ENCODE measurements at places on chromosomes 1 and 21. TPM values are rescaled to one million over a fixed set of nuclear protein-coding genes. Genes with fewer than 3 reads are reported as not detected.

DNA sequence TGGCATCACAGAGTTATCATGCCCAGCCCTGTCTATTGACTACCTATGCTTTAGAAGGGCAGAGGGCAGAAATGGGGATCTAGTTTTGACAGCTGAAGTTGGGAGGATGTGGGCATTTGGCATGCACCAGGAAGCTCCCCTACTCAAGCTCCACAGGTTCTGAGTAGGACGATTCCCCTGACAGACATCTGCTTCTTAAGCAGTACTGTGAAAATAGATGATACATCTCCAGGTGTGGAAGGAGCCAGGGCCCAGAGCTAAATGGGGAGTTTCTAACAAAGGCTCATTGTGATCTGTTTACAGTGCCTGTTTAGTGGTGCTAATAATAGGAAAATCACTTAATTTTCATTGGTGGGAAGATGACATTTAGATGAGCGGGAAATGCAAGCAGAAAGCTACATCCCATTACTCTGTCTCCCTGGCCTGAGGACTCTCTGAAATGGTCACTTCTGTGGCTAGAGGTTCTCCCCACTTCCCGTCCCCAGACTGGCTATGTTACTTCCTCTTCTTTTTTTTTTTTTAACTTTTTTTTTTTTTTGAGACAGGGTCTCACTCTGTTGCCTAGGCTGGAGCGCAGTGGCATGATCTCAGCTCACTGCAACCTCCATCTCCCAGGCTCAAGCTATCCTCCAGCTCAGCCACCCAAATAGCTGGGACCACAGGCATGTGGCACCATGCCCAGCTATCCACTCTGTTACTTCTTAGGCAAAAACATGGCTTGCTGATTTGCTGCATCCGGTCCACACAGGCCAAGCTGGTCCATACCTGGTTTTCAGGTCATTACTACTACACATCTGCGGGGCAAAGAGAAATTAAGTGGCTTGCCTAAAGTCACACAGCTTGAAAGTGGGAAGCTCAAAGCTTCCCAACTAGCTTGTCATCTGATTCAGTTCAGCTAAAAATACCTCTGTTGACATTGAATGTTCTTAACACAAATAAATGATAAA lies 23.2 kb upstream of the CNIH3 start:
- H3K27ac ChIP-seq, result no peak overlapping the region
- no peak for DNase-seq
- no peaks in the 10 kb centered on the region for H3K27me3 ChIP-seq
- H3K36me3 ChIP-seq, result no peaks in the 10 kb centered on the region

Gene AGL
- total RNA-seq, result 12.9 TPM

Gene SPRR2F
- total RNA-seq, result 2.8 TPM

DNA sequence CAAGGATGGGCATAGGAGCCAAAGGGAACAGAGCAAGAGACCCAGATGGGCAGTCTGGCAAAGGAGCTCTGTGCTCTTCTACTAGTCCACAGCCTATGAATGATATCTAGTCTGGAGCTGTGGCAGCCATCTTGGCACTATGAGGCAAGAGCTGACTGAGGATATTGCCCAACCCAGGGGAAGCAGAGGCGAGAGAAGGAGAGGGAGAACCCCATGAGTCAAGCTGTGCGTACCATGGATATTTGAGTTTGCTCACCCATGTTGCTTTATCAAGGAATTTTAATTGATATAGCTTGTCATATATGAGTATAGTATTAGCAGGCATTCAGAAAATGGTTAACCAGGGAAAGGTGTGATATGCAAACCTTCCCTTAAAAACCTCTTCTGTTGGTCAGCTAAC lies 420.9 kb downstream of the PRDM2 start:
- no peaks in the 10 kb centered on the region for H3K4me1 ChIP-seq
- no peak overlapping the region for H3K4me3 ChIP-seq
- DNase-seq, result no peak
- H3K36me3 ChIP-seq, result no peaks in the 10 kb centered on the region
- no peaks in the 10 kb centered on the region for H3K27me3 ChIP-seq

DNA sequence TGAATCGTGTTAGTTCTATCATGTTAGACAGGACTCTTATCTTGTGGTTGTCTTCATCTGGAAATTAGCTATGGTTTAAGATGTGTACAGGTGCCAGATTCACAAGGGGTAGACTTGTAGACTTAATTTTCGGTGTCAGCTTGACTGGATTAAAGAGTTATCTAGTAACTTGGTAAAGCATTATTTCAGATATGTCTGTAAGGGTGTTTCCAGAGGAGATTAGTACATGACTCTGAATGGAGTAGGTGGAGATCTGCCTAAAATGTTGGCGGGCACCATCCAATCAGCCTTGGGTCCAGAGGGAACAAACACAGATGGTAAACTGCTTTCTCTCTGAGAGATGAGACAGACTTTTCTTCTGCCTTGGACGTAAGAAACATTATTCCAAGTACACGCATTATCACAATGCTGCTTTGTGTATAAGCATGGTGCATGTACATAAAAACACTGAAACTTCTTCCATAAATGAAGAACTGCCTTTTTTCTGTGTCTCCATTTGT lies 434.6 kb downstream of the SMYD3 start:
- no peaks in the 10 kb centered on the region for H3K27me3 ChIP-seq
- no peak overlapping the region for H3K4me3 ChIP-seq
- no peaks in the 10 kb centered on the region for H3K4me1 ChIP-seq
- no peaks in the 10 kb centered on the region for H3K36me3 ChIP-seq
- DNase-seq, result no peak

- peak overlapping the region; percentile 60 for H3K27ac ChIP-seq
- no peak overlapping the region for H3K4me3 ChIP-seq
- no peaks in the 10 kb centered on the region for H3K27me3 ChIP-seq
- DNase-seq, result no peak
- H3K4me1 ChIP-seq, result no peaks in the 10 kb centered on the region
Observed at GRCh38 chr1:2300851-2301606, 72.9 kb downstream of the SKI start.

Gene AXDND1
- 0.34 TPM for total RNA-seq

Gene KRTCAP2
- 200 TPM for total RNA-seq

Gene TRIM67
- total RNA-seq, result not detected

Gene USH2A
- total RNA-seq, result not detected

Gene SPATA45
- not detected for total RNA-seq

- no peak overlapping the region for H3K4me3 ChIP-seq
- H3K27me3 ChIP-seq, result no peaks in the 10 kb centered on the region
- H3K36me3 ChIP-seq, result no peaks in the 10 kb centered on the region
- H3K4me1 ChIP-seq, result no peaks in the 10 kb centered on the region
Observed at GRCh38 chr21:31213787-31214186, 130.3 kb downstream of the TIAM1 start.

- no peak overlapping the region for H3K4me3 ChIP-seq
- DNase-seq, result no peak
- H3K27ac ChIP-seq, result no peak overlapping the region
- no peaks in the 10 kb centered on the region for H3K36me3 ChIP-seq
- no peaks in the 10 kb centered on the region for H3K4me1 ChIP-seq
Observed at GRCh38 chr21:34590520-34590919, 24.4 kb downstream of the RCAN1 start.

DNA sequence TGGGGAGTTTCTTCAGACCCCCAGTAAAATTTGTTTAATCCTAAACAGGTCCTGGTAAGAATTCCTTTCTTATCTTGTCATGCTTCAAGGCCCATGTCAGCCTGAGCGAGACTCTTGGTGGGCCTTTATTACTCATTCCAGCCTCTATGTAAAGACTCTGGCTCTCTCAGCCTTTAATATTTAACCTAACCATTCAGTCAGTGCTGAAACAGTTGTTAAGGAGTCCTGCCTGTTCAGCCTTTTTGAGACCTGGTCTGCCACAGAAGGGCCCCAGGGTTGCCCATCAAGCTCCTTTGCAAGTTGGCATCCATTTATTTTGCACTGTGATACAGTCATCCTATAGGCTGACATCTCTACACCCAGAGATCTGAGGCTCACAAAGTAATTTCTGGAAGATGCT lies 107.7 kb upstream of the VANGL1 start:
- H3K4me3 ChIP-seq, result no peak overlapping the region
- no peaks in the 10 kb centered on the region for H3K36me3 ChIP-seq
- no peak overlapping the region for H3K27ac ChIP-seq
- DNase-seq, result no peak
- no peaks in the 10 kb centered on the region for H3K27me3 ChIP-seq

DNA sequence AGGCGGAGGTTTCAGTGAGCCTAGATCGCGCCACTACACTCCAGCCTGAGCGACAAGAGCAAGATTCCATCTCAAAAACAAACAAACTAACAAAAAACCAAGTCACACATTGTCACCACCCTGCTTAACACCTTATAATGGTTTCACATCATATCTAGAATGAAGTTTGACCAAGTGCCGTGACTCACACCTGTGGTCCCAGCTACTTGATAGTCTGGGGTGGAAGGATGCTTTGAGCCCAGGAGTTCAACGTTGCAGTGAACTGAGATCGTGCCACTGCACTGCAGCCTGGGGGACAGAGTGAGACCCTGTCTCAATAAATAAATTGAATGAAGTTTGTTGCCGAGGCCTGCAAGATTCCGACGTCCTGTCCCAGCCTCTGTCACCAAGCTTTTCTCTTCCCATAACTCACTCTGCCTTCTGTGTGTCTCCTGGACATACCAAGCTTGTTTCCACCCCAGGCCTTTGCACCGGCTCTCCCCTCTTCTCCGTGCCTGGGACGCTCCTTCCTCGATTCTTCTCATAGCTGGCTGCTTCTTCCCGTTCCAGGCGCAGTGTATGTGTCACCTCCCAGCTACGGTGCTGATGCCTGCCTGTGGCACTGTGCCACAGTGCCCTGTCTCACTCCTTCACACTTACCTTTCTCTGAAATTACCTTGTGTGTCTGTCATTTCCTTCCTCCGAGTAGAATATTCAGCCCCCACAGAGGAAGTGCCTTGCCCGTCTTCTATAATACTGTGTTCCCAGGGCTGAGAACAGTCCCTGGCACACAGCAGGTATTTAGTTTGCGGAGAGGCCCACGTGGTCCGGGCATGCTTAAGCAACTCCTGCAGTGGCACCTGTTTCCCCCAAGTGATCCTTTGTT lies 3.8 kb upstream of the SELENON start:
- H3K27ac ChIP-seq, result no peak overlapping the region
- no peak for DNase-seq
- no peaks in the 10 kb centered on the region for H3K36me3 ChIP-seq
- H3K4me3 ChIP-seq, result no peak overlapping the region

GRCh38 chr1:58457023-58457635 lies 89.4 kb downstream of the OMA1 start:
- no peaks in the 10 kb centered on the region for H3K36me3 ChIP-seq
- H3K27me3 ChIP-seq, result no peaks in the 10 kb centered on the region
- no peak overlapping the region for H3K27ac ChIP-seq
- no peak for DNase-seq
- no peak overlapping the region for H3K4me3 ChIP-seq

Gene RAVER2
- 21.8 TPM for total RNA-seq

DNA sequence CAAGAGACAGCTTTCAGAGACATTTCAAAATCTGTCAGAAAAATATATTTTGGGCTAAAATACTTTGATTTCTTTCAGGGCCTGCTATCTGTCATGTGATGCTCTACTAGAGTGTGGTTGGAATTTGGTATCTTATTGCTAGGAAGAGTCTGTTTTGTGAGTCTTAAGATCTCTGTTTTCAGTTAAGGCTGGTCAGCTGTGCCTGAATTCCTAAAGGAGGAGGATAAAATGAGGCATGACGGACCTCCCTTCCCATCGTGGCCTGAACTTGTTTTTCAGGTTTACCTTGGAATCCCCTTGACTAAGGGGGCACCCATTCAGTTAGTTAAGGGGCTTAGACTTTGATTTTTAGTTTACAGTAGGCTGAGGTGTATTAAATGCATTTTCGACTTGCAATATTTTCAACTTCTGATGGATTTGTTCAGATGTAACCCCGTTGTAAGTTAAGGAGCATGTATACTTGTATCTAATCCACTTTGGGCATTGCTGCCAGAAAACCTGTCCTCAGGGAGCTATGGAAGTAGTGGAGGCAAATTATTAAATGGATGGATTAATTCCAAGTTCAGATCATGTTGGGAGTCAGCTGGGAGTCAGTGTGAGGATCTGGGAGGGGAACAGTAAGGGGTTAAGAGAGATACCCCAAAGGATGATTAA lies 18.3 kb downstream of the CAPN2 start:
- DNase-seq, result no peak
- H3K4me3 ChIP-seq, result no peak overlapping the region
- H3K27ac ChIP-seq, result peak overlapping the region; percentile 49
- no peaks in the 10 kb centered on the region for H3K27me3 ChIP-seq

Gene PRAMEF33
- not detected for total RNA-seq

- H3K4me1 ChIP-seq, result no peaks in the 10 kb centered on the region
- no peaks in the 10 kb centered on the region for H3K36me3 ChIP-seq
- no peak for DNase-seq
- H3K4me3 ChIP-seq, result no peak overlapping the region
- H3K27me3 ChIP-seq, result no peaks in the 10 kb centered on the region
Observed at GRCh38 chr1:173269490-173270230, 62.5 kb upstream of the TNFSF4 start.

- H3K27me3 ChIP-seq, result no peaks in the 10 kb centered on the region
- no peak overlapping the region for H3K4me3 ChIP-seq
- H3K27ac ChIP-seq, result no peak overlapping the region
Observed at GRCh38 chr1:97017895-97018294, 296.3 kb downstream of the PTBP2 start.

- H3K27me3 ChIP-seq, result no peaks in the 10 kb centered on the region
- H3K36me3 ChIP-seq, result no peaks in the 10 kb centered on the region
- no peaks in the 10 kb centered on the region for H3K4me1 ChIP-seq
- DNase-seq, result no peak
Observed at GRCh38 chr1:213332491-213332890, 281.4 kb downstream of the RPS6KC1 start.

DNA sequence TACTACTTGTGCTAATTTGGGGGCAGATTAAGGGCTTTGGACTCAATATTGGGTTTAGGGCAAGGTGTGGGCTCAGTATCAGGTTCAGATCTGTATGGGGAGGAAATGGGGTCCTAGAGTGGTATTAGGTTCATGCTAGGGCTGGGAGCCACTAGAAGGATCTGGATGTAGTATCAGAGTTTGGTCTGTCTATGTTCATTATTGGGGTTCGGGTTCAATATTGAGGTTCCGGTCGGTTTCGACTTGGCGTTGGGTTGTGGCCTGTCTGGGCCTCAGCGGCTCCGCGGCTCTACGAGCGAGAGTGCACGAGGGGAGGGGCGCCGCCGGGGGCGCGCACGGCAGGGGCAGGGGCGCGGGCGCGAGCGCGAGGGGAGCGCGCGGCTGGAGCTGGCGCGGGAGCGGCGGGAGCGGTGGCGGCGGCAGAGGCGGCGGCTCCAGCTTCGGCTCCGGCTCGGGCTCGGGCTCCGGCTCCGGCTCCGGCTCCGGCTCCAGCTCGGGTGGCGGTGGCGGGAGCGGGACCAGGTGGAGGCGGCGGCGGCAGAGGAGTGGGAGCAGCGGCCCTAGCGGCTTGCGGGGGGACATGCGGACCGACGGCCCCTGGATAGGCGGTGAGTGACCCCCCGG lies at the start of gene PTPRF:
Gene PTPRF, plus strand, starts transcription at position 401 of the 624 bp plus-strand sequence. CDS start 14,193 bp downstream, outside the sequence.
- peak; percentile 63 for DNase-seq
- peak within 1 kb of the TSS; percentile 80 for H3K27ac ChIP-seq
- H3K27me3 ChIP-seq, result no peaks in the 10 kb centered on the region
- no peaks in the 10 kb centered on the region for H3K4me1 ChIP-seq
- H3K4me3 ChIP-seq, result peak within 1 kb of the TSS; percentile 86

Gene GPATCH3
- 2.9 TPM for total RNA-seq
